ENCODE measurements at places on chromosomes 4 and X.

- no peak for DNase-seq
These were observed 14.7 kb upstream of the CYP2U1 start for GRCh38 chr4:107916623-107917022.

DNA sequence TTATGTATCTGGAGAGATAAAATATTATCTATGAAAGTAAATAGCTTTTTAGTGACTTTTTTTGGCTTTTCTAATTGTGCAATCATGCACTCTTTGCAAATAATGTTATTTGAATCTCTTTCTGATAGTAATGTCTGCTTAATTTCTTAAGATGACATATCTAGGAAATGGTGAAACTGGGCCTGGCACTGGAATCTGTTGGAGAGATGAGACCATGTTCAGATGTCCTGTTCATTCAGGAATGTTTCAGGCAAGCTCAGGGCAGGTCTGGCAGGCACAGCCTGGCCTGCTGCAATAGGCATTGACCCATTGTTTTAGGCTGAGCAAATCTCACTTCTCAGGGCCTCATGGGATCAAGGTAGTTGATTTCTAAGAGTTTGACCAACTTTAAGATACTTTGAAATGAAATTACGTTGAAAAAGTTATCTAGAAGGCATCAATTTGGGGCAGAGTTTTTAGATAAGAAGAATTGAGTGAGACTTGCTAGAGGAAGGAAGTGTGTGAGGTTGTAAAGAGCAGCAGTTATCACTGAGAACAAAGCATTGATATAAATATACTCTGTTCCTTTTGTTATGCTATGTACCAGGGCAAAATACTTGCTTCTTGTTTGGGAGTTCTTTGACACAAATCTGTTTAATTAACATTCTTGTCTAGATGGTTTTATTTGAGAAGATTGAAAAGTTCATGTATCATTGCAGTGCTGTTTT, 133.0 kb upstream of the LEF1 start:
- DNase-seq, result no peak

GRCh38 chr4:16858275-16858752, 40.1 kb downstream of the LDB2 start:
- no peak for DNase-seq

GRCh38 chr4:176137631-176138030, 57.8 kb downstream of the SPATA4 start:
- no peak for DNase-seq

DNA sequence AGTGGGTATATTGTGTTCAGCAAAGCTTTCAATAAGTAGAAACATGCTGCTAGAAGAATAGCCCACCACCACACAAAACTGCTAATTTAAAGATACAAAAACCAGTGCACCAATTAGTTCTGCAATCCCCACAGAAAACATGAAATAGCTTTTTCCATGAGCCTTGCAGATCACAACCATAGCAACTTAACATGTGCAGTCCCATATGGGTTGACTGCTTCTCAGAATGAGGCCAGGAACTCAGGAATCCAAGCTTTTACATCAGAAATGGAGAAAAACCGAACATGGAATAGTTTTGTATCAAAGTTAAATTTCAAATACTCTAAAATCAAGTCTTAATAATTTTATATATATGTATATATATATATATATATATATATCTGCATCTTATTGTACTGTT, 66.6 kb upstream of the IQCM start:
- DNase-seq, result no peak

DNA sequence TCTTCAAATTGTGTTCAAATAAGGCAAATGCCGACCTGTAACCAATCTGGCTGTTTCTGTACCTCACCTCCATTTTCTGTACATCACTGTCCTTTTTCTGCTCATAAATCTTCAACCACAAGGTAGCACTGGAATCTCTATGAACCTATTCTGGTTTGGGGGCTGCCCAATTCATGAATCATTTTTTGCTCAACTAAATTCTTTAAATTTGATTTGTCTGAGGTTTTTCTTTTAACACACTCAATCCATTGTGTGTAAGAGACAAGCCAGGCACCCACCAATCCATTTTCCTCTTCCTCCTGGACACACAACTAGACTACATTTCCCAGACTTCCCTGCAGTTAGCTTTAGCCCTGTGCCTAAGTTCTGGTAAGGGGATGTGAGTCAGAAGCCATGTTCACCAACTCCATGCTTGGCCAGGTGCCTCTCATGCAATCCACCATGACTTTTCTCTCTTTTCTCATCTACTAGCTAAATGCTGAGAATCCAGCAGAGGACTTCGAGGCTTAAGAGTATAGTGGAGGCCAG, 193.2 kb upstream of the KLF3 start:
- no peak for DNase-seq

DNA sequence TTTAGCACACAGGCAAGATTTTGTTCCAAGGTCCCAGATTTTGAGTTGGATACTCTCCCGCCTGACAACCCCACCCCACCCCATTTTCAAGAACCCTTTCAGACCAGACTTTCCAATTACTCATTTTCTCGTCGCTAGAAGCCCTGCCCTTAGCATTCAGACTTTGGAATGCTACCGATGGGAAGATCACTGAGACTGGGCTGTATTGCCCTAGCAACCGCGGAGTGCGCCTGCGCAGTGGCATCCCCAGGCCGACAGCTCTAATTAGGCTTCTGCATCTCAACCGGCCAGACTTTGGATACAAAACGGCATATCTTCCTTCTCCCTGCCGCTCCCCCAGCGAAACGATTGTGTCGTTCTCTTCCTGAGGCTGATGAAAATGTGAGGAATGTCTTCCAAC, 3.4 kb downstream of the MAGEE2 start:
- DNase-seq, result no peak

- DNase-seq, result no peak
These were observed 10.1 kb downstream of the PDLIM3 start for GRCh38 chr4:185524888-185525863.

- DNase-seq, result no peak
These were observed 42.4 kb upstream of the MYOZ2 start for GRCh38 chr4:119093042-119093827.

- no peak for DNase-seq
These were observed 73.1 kb upstream of the FMR1 start for GRCh38 chrX:147838465-147839131.

DNA sequence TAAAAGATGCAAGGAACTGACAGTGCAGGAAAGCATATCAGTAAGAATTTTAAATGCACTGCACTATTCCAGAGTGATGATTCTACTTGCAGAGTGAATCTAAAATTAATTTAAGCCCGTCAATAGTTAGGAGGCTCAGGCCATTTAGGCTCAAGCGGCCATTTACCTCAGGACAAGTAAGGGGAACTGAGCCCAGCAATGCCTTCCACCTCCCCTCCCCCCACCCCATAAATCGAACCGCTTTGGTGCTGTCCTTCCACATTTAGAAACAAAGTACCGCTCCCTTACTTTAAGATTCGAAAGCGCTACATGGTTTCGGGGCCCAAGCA, 665 bp downstream of the RBM41 start:
- no peak for DNase-seq

- DNase-seq, result no peak
These were observed 33.9 kb upstream of the HPF1 start for GRCh38 chr4:169791527-169792156.

- DNase-seq, result no peak
These were observed 24.3 kb downstream of the SMIM20 start for GRCh38 chr4:25938366-25938765.

DNA sequence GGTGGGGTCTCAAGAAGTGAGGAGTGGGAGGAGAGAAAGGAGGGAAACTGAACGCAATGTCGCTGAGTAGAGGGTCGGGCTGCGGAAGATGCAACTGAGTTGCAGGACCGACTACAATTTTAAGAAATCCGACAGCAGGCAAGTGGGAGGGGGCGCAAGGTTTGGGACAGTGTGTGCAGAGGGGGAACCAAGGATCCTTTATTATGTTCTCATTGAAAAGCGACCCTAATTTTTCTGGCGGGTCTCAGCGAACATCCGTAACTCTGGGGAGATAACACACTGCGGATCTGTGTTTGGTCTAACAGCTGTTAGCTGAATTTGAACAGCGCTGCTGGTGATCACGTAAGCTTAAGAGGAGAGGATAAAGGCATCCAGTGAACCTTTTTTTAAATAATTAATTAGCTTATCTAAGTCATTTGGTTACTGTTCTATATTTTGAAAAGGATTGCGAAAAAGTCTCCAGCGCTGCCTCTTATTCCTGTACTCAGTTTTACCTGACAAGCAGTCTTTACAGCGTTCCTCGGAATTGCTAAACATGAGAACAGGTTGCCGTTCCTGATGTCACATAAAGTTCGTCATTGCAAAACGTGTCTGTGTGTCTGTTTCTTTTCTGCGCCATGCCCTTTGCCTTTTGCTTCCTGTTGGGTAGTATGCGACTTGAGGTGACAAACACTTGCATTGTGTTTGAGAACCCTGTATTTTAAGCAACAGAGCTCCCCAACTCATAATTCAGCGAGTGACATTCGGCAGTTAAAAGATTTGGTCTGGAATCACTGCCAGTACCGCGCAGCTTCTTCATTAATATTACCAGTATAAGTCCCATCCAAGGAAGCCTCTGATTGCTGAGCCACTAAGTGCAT, 1.3 kb downstream of the HTR2C start:
- no peak for DNase-seq

- DNase-seq, result peak; percentile 26
These were observed 203.6 kb downstream of the SPRY1 start for GRCh38 chr4:123599920-123600810.

DNA sequence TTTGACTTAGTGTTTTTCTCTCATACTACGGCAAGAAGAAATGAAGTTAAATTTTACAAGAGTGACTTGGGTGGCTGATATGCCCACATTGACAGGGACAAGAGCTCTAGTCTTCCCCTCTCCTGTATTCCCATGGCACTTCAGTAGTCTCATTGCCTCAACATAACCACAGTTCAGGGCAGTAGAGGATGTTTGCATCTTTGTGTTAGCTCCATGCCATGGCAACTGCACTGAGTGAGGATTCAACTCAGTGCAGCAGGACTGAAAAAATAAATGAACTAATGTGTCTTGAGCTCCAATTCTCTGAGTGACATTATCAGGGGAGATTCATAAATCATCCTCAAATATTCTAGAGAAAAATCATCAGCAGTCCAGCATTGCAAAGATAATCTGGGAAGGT, 78.8 kb downstream of the TET2 start:
- DNase-seq, result no peak

- DNase-seq, result no peak
These were observed 24.8 kb upstream of the CYBB start for GRCh38 chrX:37755025-37755424.

DNA sequence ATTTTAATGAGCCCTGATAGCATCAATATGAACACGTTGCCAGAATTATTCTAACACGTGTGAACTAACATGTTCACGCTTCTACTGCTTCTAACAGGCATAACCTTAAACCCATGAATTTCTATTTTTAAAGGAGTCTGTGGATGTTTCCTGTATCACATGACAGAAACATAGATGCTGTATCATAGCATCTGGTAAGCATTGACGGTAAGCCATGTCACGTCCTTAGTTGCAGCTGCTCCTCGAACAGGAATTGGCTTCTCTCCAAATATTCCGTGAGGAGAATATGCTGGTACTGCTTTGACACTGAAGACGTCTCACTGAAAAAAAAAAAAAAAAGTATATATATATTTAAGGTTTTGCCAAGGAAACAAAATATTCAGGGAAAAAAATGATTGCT, 105.1 kb upstream of the MXRA5 start:
- no peak for DNase-seq

DNA sequence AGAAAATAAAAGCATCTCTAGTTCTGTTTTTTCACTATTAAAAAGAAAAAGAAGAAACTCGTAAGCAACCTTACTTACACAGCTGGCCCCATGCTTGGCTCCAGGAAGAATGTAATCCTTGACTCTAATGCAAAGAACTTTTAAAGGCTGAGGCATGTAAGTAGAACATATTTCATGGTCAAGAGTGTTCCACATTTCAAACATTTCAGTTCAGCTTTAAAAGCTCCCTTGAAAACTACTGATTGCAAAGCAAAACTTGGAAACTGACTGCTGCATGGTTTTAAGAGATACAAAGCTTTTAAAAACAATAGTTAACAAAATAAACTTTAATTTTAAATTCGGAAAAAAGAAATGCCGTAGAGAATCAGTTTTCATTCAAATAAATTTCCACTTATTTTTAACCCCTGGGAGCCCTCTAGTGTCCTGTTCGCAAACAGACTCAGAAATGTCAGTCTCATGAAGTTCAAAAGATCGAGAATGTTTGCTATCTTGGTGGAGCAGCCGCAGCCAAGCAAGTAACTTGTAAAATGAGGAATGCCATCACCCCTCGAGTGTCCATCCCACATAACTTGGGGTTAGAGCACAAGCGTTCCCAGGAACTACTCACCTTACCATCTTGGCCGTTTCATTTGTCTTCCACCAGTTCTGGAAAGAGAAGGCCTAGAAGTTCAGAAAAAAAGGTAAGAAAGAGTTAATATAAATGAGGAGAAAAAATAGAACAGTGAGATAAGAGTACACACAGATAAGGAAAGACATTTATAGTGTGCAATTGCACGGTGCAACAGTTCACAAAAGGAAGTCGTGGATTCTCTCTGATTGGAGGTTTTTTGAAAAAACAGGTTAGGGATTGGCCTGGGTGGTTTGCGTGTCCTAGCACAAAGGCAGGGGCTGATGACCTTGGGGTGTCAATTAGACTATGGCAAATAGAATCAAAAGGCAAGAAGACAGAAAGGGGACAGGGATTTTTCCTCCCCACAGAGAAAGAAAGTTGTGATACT, at the start of gene GASK1B:
GASK1B (minus strand) TSS at position 765 of the 998 bp plus-strand sequence. CDS start 1,650 bp downstream, outside the sequence.
- no peak for DNase-seq

GRCh38 chr4:8580321-8581093, at the start of gene GPR78:
Gene GPR78 (plus strand): TSS chr4:8580392. CDS start chr4:8580983, 591 bp downstream.
- DNase-seq, result peak; percentile 24

- DNase-seq, result no peak
These were observed 710.0 kb downstream of the IL1RAPL1 start for GRCh38 chrX:29297171-29297800.

- no peak for DNase-seq
These were observed 29.2 kb downstream of the NSG1 start for GRCh38 chr4:4415806-4416805.

- no peak for DNase-seq
These were observed 144.2 kb downstream of the MSN start for GRCh38 chrX:65811558-65812228.

DNA sequence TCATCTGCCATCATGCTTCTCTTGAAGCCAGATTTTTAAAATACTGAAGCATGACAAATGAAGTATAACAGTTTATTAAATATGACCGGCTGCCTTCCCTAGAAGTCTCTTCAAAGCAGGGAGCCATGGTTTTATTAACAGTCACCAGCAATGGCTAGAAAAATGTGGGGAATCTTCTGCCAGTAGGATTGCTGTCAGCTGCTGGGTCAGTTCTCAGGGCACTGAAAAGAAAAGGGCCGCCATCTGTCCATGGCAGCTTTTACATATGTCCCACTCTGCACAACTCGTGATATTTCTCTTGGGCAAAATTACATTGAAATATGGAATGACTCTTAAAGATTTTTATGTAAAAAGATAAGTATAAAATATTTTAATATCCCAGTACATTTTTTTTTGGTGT, 2.8 kb downstream of the CCNG2 start:
- no peak for DNase-seq

DNA sequence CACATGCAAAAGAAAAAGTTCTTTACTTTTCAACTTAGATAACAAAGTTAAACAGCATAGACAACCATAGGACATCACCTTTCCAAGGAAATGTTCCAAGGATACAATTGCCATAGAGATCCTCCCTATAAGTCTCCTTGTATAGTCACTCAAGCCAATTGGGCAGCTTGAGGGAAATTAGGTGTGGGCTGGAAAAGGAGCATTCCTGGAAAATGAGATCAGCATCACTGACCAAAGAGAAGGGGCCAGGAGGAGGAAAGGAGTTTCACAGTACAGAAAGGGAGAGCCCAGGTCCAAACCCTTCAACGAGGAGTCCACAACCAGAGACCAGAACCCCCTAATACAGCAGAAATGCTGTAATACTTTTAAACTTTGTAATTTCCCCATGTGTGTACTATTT, 91.5 kb upstream of the PPARGC1A start:
- DNase-seq, result no peak

GRCh38 chr4:38765382-38765781, 17.4 kb downstream of the TLR10 start:
- DNase-seq, result no peak

Data from activated T-cell treated with anti-CD3 and anti-CD28 coated beads for 1 hour (primary cell).